ENCODE measurements at places on chromosomes 12 and 14. TPM values are rescaled to one million over a fixed set of nuclear protein-coding genes. Genes with fewer than 3 reads are reported as not detected.
A peak's percentile ranks its signal among the peaks of the same experiment; 100 is the strongest.

GALNT16 gene
- 0.72 TPM for total RNA-seq

DNA sequence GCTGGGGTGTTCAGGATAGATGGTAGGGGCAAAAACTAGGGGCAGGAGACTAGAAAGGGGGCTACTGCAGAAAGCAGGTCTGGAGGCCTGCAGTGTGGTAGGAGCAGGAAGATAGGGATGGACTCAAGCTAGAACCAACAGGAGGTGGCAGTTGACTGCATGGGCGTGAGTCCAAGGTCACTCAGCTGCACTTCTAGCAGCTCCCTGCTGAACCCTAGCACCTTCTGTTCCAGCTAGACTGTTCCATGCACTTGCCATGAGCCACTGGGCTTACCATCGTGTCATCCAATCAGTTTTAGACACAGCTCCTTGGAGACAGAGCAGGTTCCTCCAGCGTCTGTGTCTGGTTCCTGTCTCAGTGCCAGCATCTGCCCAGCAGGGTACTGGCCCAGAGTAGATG, 11.3 kb upstream of the KRT8 start:
- DNase-seq: no peak
- no peaks in the 10 kb centered on the region for H3K27me3 ChIP-seq
- no peaks in the 10 kb centered on the region for H3K36me3 ChIP-seq

ADGRD1 gene
- 0.21 TPM for total RNA-seq

DNA sequence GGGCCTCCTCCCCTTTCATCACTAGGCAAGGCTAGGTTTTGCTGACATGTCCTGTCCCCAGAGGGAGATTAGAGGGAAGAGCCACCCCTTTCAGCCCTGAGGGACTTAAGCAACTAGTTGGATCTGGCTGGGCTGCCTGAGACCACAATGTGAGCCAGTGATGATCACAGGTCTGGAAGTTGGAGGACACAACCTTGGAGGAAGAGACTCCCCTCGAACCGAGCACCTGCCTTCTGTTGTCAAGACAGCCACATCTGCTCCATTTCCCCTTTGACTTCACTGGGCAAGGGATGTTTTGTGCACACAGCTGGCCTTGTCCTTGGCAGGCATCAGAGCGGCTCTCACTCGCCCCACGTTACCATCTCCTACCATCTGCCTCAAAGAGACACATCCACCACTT, 31.4 kb downstream of the MVK start:
- H3K4me3 ChIP-seq: no peak overlapping the region
- H3K36me3 ChIP-seq: no peaks in the 10 kb centered on the region
- no peaks in the 10 kb centered on the region for H3K27me3 ChIP-seq
- H3K4me1 ChIP-seq: no peaks in the 10 kb centered on the region
- no peak overlapping the region for H3K27ac ChIP-seq
- DNase-seq: no peak

TCL1B gene
- not detected for total RNA-seq

GRCh38 chr12:123895451-123895850, 77.2 kb downstream of the CCDC92 start:
- H3K27ac ChIP-seq: no peak overlapping the region
- no peaks in the 10 kb centered on the region for H3K36me3 ChIP-seq
- H3K4me3 ChIP-seq: no peak overlapping the region
- H3K27me3 ChIP-seq: peaks cover 3% of the 10 kb centered on the region

SUDS3 gene
- total RNA-seq: 37.4 TPM

DNA sequence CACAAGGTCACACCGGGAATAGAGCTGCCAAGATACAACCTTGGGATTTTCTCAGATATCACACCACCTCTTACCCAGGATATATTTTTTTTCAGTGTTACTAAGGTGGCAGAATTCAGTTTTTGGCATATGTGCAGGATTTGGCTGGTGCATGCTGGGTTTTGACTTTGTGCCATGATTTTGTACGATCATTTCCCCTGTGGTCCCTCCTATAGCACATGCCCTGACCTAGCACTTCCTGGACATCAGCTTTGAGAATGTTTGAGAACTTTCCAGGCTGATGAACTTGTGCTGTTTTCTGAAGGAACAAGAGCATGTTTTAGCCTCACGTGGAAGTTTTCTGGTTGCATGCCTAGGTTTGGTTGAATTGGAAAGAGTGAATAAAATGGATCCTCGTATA, 11.0 kb upstream of the TBPL2 start:
- no peaks in the 10 kb centered on the region for H3K36me3 ChIP-seq
- H3K4me3 ChIP-seq: no peak overlapping the region
- peak overlapping the region; percentile 99 for H3K27ac ChIP-seq

GRCh38 chr12:57777367-57777766, 5.0 kb downstream of the EEF1AKMT3 start:
- DNase-seq: no peak
- no peak overlapping the region for H3K27ac ChIP-seq
- H3K36me3 ChIP-seq: 0 out of 2 replicates have a peak, but pooled peaks cover 2% of the 10 kb centered on the region
- H3K27me3 ChIP-seq: no peaks in the 10 kb centered on the region

MAP4K5 gene
- 33.1 TPM for total RNA-seq

PTPN21 gene
- 15.0 TPM for total RNA-seq

GRCh38 chr14:88326352-88327103, 3.5 kb upstream of the KCNK10 start:
- H3K36me3 ChIP-seq: no peaks in the 10 kb centered on the region
- no peak overlapping the region for H3K27ac ChIP-seq
- DNase-seq: no peak
- H3K27me3 ChIP-seq: peaks cover 35% of the 10 kb centered on the region
- peak overlapping the region; percentile 40 for H3K4me3 ChIP-seq

DNA sequence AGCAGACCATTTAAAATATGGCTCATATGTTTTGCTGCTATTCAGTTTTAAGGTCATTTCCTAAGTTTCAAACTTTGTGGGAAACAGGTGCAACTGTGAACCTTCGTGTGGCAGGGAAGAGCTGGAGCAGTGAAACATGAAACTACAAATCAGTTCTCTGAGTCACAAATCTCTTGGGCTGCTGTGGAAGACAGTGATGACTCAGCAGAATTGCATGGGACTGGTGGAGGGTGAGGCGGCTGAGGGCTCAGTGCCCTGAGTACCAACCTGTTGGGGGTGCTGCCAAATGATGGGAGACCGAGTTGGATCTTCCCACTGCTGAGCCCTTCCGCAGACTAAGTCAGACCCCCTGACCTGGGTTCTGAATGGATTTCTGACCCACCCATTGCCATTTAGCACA, 8.4 kb upstream of the CALM1 start:
- no peaks in the 10 kb centered on the region for H3K27me3 ChIP-seq
- H3K27ac ChIP-seq: no peak overlapping the region
- H3K4me1 ChIP-seq: peaks cover 8% of the 10 kb centered on the region

DNA sequence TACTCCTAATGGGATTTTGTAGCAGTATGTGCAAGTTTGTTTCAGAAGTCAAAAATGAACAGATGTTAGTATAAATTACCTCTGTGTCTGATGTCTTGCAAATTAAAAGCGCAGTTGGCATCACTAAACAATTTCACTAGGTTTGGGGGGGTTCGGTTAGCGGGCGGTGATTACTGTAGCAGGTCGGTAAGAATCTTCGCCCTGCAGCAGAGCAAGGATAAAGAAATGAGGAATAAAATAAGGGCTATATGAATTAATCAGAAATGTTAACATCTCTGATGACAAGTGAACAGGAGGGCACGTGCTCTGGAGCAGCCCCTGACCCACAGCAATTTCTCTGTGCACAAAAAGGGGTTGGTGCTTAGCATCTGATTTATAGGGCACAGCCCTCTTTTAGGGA, 43.6 kb upstream of the VSX2 start:
- no peak for DNase-seq
- no peaks in the 10 kb centered on the region for H3K27me3 ChIP-seq
- H3K4me1 ChIP-seq: no peaks in the 10 kb centered on the region
- no peaks in the 10 kb centered on the region for H3K36me3 ChIP-seq

DNA sequence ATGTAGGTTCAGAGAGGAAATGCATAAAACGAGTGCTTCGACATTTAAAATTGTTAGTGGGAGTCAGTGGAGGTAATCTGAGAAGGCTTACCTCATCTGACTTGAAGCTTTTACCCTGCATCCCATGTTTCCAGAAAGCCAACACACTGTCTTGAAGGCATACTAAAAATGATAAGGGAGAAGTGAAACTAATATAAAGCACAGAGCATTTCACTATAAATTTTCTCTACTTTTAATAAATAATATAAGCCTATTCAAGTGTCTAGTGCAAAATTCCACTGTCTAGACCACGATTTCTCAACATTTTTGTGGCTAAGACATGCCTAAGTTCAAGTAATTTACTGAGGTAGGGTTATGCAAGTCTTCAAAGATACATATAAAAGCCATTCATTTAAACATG, 29.1 kb upstream of the CDKL1 start:
- H3K27ac ChIP-seq: no peak overlapping the region
- peaks cover 2% of the 10 kb centered on the region for H3K36me3 ChIP-seq
- H3K4me3 ChIP-seq: no peak overlapping the region
- H3K4me1 ChIP-seq: no peaks in the 10 kb centered on the region
